ENCODE measurements at places on chromosomes 6 and 20. TPM values are rescaled to one million over a fixed set of nuclear protein-coding genes. Genes with fewer than 3 reads are reported as not detected.

PDRG1 gene
- total RNA-seq = 3.4 TPM

DEFB132 gene
- total RNA-seq = not detected

POPDC3 gene
- total RNA-seq = 14.8 TPM

ARHGAP40 gene
- not detected for total RNA-seq

TCF19 gene
- 7.9 TPM for total RNA-seq

PRSS16 gene
- 0.33 TPM for total RNA-seq

STMN3 gene
- 20.7 TPM for total RNA-seq

OR2J3 gene
- total RNA-seq = not detected

LY6G6D gene
- total RNA-seq = not detected

KCNQ2 gene
- not detected for total RNA-seq

SLC23A2 gene
- 17.0 TPM for total RNA-seq

DDO gene
- 3.6 TPM for total RNA-seq

SNAI1 gene
- 2.3 TPM for total RNA-seq

CYP24A1 gene
- total RNA-seq = 0.26 TPM

MLIP gene
- 0.40 TPM for total RNA-seq

KCNB1 gene
- 0.07 TPM for total RNA-seq

GABRR2 gene
- total RNA-seq = 0.33 TPM

HSPA12B gene
- not detected for total RNA-seq

SCUBE3 gene
- 153 TPM for total RNA-seq

POFUT1 gene
- total RNA-seq = 67.9 TPM

EDN1 gene
- 24.9 TPM for total RNA-seq

CDSN gene
- not detected for total RNA-seq
